ENCODE measurements at places on chromosomes 4 and X. TPM values are rescaled to one million over a fixed set of nuclear protein-coding genes. Genes with fewer than 3 reads are reported as not detected.

- peaks cover 7% of the 10 kb centered on the region for H3K4me1 ChIP-seq
- no peak overlapping the region for H3K27ac ChIP-seq
- H3K27me3 ChIP-seq = no peaks in the 10 kb centered on the region
Measured at GRCh38 chrX:71668248-71668595, 876 bp downstream of the LOC101059915 start.

DNA sequence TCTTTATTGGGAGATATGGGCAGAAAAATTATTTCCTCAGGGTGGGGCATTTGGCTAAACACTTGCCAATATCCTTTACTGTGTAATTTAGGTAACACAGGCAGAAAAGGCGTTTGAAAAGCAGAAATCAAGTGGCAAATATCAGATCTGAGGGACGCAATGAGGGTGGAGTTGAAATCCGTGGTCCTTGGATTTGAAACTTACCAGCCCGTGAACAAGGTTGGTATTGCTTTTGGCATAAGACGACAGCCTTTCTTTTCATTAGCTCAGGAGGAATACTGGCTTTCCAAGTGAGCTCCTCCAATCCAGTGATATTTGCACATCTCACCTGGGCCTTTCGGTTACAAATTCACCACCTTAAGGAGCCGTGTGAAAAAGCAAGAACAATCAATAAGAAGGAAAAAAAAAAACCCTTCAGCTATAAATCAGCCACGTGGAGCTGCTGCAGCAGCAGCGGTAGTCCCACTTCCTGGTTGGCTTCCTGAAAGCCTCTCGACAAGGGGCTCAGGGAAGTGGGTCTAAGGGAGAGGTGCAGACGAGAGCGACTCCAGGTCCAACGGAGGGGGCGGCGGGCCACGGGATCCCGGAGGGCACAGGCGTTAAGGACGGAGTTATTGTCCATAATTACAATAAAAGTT, 734 bp upstream of the GALNT7 start:
- H3K27ac ChIP-seq = peak overlapping the region; percentile 90
- no peak for DNase-seq
- H3K36me3 ChIP-seq = peaks cover 6% of the 10 kb centered on the region
- peaks cover 25% of the 10 kb centered on the region for H3K4me1 ChIP-seq

DNA sequence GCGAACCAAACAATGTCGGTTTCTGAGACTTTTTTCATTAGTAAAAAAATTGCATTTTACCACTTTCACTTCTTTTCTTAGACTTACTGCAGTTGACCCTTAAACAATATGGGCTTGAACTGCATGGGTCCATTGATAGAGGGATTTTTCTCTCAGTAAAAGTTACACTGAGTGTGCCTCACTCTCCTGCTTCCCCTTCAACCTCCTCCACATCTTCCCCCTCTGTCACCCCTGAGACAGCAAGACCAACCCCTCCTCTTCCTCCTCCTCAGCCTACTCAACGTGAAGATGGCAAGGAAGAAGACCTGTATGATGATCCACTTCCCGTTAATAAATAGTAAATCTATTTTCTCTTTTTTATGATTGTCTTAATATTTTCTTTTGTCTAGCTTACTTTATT, 43.4 kb downstream of the TEC start:
- H3K27me3 ChIP-seq = no peaks in the 10 kb centered on the region
- no peak overlapping the region for H3K4me3 ChIP-seq
- H3K27ac ChIP-seq = no peak overlapping the region
- H3K4me1 ChIP-seq = peaks cover 17% of the 10 kb centered on the region
- DNase-seq = no peak
- no peaks in the 10 kb centered on the region for H3K36me3 ChIP-seq

DNA sequence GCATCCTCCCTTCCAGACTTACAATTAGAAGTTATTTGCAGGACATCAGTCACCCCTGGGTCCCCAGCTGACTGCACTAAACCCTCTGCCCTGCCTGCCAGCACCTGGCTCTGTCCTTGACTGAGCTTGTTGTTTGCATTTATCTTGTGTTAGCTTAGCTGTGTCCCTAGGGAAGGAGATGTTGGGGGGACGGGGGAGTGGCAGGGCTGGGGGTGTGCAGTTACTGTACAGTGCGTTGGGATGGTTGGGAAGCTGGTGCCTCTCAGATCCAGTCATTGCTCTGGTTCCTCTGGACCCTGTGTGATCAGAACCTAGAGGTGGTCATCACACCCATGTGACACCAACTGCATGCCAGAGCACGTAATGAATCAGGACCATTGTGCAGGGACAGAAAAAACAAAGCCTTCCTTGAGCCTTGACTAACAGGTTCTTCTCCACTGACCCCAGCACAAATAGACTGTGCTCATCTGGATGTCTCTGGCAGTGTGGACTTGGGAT, 32.7 kb upstream of the PROM1 start:
- H3K4me1 ChIP-seq = peaks cover 6% of the 10 kb centered on the region
- no peaks in the 10 kb centered on the region for H3K36me3 ChIP-seq
- no peak for DNase-seq
- H3K4me3 ChIP-seq = no peak overlapping the region
- H3K27me3 ChIP-seq = peaks cover 37% of the 10 kb centered on the region
- no peak overlapping the region for H3K27ac ChIP-seq

DNA sequence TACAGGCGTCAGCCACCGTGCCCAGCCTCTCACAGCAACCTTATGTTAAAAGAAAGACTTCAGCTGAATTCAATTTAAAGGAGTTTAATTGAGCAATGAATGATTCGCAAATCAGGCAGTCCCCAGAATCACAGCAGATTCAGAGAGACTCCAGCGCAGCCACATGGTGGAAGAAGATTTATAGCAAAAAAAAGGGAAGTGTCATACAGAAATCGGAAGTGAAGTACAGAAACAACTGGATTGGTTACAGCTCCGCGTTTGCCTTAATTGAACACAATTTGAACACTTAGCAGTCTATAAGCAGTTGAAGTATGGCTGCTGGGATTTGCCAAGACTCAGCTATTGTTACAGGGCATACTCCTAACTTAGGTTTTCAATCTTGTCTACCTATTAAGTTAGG, 19.8 kb downstream of the CENPVL3 start:
- DNase-seq = no peak
- H3K27me3 ChIP-seq = peaks cover 31% of the 10 kb centered on the region
- no peaks in the 10 kb centered on the region for H3K4me1 ChIP-seq
- no peaks in the 10 kb centered on the region for H3K36me3 ChIP-seq
- no peak overlapping the region for H3K27ac ChIP-seq

DNA sequence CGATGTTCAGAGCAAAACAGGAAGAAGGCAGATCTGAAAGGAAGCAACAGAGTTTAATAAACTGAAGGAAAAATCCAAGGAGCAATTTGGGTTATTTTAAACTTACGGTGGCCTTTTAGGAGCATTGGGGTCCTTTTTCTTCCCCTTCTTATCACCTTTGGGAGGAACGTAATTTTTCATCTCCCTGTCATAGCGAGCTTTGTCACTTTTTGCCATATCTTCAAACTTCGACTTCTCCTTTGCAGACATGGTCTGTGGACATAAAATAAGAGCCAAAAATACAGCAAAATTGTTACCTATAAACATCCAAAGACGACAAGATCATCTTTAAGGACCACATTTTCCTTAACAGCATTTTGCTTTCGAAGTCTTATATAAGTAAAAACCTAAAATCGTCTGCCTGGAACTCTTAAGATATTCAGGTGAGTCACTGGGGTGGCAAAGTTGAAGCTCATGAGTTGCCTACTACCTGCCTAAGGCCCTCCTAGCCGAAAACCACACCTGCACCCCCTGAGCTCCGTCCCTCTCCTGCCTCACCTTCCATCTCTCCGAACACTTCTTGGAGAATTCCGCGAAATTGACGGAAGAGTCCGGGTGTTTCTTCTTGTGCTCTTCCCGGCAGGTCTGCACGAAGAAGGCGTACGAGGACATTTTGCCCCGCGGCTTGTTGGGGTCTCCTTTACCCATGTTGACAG, 1.0 kb downstream of the HMGB2 start:
- peak overlapping the region; percentile 83 for H3K27ac ChIP-seq
- H3K4me3 ChIP-seq = peak overlapping the region; percentile 92
- H3K27me3 ChIP-seq = no peaks in the 10 kb centered on the region
- no peak for DNase-seq

DNA sequence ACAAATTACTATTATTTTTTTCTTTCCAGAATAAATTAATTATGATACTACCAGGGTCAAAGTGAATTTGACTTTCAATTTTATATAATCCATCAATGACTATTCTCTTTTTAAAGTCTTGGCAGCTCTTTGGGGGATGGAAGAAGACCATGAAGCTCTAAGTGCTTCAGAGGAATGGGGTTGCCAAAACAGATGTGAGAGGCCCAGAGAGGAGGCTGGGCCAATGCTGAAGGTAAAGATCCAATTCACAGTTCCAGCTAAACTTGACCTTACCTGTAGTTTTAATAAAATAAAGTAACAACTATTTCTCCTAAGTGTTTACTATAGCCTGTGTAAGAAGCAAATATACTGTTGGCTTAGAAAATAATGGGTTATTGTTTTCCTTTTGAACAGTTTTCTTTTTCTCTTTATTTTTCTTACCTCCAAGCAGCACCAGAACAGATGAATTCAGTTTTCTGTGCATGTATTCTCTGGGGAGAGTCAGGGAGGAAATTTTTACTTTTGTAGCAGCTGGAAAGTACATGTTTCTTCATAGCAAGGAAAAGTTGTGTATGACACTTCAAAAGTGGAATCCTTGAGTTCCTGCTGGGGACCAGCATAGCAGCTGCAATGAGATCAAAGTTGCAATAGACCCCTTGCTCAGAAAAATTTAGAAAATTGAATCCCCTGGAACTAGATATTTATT, 104.9 kb downstream of the CEP44 start:
- H3K36me3 ChIP-seq = no peaks in the 10 kb centered on the region
- peaks cover 20% of the 10 kb centered on the region for H3K27me3 ChIP-seq
- no peak overlapping the region for H3K27ac ChIP-seq
- no peak for DNase-seq
- H3K4me1 ChIP-seq = no peaks in the 10 kb centered on the region

- H3K27ac ChIP-seq = no peak overlapping the region
- H3K4me1 ChIP-seq = no peaks in the 10 kb centered on the region
- H3K36me3 ChIP-seq = no peaks in the 10 kb centered on the region
- H3K27me3 ChIP-seq = no peaks in the 10 kb centered on the region
Measured at GRCh38 chr4:187088070-187088799, 364.6 kb upstream of the FAT1 start.

GRCh38 chrX:15336023-15336413, 695 bp upstream of the PIGA start:
- peak overlapping the region; percentile 87 for H3K4me3 ChIP-seq
- no peak for DNase-seq
- H3K4me1 ChIP-seq = peaks cover 16% of the 10 kb centered on the region
- peaks cover 19% of the 10 kb centered on the region for H3K27me3 ChIP-seq
- peaks cover 5% of the 10 kb centered on the region for H3K36me3 ChIP-seq

DNA sequence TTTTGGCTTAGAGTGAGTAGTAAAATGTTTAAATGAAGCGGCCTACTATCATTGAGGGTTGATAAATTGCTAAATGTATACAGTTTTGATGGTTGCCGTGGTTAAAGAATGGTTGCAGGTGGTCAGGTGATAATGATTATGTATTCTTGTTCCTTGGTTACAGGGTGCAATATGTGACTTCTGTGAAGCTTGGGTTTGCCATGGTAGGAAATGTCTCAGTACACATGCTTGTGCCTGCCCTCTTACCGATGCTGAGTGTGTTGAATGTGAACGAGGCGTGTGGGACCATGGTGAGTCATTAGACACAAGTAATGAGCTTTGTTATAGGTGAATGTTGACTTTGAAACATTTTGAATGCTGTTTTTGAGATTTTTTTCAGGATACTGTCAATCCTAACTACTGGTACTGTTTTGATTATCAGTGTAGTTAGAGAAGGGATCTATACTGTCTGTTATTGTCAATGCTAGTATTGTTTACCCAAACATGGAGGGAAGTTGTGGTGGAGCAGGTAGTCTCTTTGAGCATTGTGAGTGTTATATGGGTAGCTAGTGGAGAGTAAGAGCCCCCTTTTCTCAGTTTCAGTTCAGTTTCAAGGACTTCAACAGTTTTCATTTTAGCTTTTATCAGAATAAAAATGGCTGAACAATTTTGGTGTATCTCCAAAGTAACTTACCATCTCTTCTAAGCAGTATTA, 8.9 kb downstream of the ZNF330 start:
- H3K4me3 ChIP-seq = no peak overlapping the region
- H3K27ac ChIP-seq = no peak overlapping the region
- no peaks in the 10 kb centered on the region for H3K27me3 ChIP-seq
- peaks cover 16% of the 10 kb centered on the region for H3K4me1 ChIP-seq

- no peak for DNase-seq
- peaks cover 18% of the 10 kb centered on the region for H3K27me3 ChIP-seq
- H3K4me1 ChIP-seq = no peaks in the 10 kb centered on the region
- no peaks in the 10 kb centered on the region for H3K36me3 ChIP-seq
Measured at GRCh38 chr4:122606364-122607043, 14.4 kb downstream of the IL21 start.

DNA sequence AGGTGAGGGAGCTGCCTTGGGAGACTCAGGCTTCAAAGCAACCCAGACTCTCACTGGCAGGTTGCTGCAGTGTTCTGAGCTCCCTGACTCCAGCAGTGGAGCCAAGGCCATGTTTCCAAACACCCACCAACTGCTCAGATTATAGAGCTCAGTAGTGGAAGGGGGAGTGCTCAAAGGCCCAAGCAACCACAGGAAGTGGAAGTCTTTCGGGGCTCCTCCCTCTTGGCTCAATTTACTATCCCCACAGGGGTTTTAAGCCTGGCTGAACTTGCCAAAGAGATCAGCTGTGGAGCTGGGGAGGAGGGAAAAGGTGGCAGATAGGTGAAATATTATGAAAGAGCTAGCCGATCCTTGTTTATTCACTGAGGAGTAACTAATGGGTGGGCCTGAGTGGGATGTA, 82.5 kb downstream of the HPRT1 start:
- no peak for DNase-seq
- H3K4me3 ChIP-seq = no peak overlapping the region
- H3K27ac ChIP-seq = no peak overlapping the region
- H3K27me3 ChIP-seq = no peaks in the 10 kb centered on the region

The KLHL13 gene
- total RNA-seq = 1.0 TPM

The TMEM150C gene
- total RNA-seq = not detected

The MAGEB1 gene
- total RNA-seq = not detected

The RASGEF1B gene
- 18.5 TPM for total RNA-seq
